ENCODE measurements at places on chromosomes 1 and 21.

DNA sequence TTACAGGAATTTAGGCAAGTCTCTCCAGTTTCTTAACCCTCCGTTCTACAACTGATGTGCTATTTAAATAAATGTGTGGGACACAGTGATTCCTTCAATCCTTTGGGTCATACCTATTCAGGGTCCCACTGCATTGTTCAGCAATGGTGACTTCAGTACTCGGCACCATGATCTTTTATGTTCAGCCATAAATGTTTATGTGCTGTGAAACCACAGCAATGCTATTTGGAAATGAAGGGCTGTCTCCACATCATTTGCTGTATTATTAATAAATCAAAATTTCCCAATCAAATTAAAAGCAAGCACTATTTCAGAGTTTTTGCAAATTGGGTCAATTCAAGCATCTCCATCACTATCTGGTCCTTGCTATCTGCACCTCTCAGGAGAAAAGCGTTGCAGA lies 84.8 kb downstream of the NR5A2 start:
- no peak for DNase-seq

- no peak for DNase-seq
Observed at GRCh38 chr1:31954607-31955283, 16.6 kb upstream of the PTP4A2 start.

DNA sequence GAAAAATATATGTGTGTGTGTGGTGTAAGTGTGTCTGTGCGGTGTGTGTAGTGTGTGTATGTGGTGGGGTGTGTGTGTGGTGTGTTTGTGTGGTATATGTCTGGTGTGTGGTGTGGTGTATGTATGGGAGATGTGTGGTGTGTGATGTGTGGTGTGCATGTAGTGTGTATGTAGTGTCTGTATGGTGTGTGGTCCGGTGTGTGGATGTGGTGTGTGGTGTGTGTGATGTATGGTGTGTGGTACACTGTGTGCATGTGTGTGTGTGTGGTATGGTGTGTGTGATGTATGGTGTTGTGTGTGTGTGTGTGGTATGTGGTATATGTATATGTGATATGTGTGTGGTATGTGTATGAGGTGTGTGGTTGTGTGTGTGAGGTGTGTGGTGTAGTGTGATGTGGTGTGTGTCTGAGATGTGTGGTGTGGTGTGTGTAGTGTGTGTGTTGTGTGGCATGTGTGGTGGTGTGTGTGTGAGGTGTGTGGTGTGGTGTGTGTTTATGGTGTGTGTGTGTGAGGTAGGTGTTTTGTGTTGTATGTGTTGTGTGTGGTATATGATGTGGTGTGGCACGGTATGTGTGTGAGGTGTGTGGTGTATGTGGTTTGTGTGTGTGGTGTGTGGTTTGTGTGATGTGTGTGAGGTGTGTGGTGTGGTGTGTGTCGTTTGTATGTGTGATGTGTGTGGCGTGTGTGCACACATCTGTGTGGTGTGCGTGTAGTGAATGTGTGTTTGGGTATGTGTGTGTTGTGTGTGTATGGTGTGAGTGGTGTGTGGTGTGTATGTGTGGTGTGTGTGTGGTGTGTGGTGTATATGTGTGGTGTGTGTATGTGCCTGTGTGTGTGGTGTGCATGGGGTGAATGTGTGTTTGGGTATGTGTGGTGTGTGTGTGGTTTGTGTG lies 35.3 kb upstream of the ABCG1 start:
- no peak for DNase-seq

DNA sequence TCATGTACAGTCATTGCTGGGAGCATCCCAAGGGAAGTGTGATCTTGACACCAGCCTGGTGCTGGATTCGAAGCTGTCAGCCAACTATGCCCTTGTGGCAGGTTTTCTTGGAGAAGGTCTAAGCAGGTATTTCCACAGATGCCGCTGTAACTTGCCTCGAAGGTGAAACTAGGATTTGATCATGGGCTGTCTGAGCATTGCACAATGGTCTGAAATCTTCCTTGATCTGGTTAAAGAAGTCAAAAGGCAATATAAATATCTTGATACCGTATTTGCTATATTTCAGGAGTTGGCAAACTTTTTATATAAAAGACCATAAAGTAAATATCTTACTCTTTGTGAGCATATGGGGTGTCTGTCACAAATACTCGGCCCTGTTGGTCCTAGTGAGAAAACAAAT lies 206.8 kb downstream of the LYPLAL1 start:
- no peak for DNase-seq

GRCh38 chr21:14901482-14901958 lies 163.3 kb downstream of the NRIP1 start:
- DNase-seq, result no peak

- no peak for DNase-seq
Observed at GRCh38 chr1:79693441-79694114, 687.0 kb upstream of the ADGRL4 start.

DNA sequence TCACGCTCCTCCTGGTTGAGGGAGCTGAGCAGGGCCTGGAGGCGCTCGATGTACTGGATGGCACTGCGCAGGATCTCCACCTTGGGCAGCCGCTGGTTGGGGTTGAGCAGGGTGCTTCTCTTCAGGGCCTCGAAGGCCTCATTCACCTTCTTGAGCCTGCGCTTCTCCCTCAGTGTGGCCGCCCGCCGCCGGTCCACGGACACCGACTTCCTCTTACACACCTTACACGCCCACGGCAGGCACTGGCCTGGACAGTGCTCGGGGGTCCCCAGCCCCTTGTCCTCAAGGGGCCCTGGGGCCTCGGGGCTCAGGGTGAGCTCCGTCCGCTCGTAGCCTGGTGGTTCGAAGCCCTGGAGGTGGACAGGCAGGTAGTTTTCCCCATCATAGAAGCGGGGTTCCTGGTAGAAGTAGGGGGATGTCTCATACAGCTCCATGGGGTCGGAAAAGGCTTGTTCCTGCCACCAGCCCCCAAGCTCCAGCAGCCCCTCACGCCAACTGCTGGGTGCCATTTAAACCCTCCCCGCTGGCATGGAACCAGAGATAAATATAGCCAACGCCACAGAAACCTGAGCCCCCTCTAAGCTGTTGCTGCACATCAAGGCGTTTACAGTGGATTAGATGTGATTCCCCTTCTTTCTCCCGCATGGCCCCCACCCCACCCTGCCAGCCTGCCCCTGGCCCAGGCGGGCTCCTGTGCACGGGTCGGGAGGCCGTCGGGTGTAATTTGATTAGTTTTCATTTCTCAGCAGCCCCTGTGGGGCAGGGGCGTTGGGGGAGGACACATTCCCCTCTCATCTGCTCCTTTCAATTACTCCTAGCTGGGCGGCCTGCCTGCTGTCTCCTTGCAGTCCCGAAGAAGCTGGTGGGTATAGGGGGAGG lies at the start of gene MYOG:
Gene MYOG, minus strand, starts transcription at position 485 of the 879 bp plus-strand sequence. Its CDS starts 51 bp downstream, at position 434.
- no peak for DNase-seq

DNA sequence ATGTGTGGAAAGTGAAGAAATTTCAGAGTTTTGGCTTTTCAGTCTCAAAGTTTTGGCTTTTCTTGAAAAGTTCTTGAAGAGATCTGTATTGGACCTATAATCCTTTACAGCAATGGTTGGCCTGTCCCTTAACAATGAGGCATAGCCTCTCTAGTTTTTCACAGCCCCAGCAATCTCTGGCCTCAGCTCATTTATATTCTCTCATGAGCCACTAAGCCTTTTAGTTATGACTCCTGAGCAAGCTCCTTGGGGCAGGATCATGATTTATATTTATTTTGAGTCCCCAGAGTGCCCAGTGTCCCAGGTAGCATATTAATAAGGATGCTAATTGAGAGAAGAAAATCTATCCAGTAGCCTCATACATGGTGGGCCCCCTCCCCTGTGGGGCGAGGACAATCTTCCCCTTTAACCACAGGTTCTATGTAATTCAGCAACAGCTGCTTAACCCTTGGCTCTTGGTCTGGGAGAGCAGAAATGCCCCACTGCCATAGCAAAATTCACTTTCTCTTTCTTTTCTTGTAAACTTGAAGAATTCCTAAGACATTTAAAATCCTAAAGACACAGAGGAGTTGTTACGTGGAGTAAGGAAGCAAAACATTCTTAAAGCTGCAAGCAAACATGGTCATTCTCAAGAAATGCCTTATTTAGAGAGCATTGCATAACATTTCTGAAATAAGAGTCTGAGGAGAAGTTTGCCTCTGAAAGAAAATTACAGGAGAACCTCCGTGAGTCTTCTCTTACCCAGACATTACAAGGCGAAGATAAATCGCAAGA lies 6.3 kb downstream of the NGF start:
- no peak for DNase-seq

- DNase-seq, result no peak
Observed at GRCh38 chr1:168582688-168583336, 6.4 kb downstream of the XCL1 start.

DNA sequence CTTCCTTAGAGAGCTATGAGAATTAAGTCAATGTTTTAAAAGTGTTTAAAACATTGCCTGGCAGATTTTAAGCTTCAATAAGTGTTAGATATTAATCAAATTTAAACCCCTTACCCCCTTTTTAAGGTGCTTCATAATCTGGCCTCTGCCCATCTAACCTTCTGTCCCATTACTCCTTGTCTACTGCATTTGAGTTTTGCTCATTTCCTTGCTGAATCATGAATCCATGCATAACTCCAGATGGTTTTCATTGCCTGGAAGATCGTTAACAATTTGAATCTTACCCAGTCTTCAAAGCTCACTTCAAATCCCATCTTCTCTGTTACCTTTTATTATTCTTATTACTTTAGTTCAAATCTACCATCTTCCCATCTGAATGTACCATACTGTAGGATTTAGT lies 4.6 kb downstream of the HJV start:
- no peak for DNase-seq

- DNase-seq, result no peak
Observed at GRCh38 chr1:20615946-20616846, 17.1 kb upstream of the PINK1 start.

- DNase-seq, result no peak
Observed at GRCh38 chr1:109388884-109389637, 8.7 kb downstream of the SORT1 start.

DNA sequence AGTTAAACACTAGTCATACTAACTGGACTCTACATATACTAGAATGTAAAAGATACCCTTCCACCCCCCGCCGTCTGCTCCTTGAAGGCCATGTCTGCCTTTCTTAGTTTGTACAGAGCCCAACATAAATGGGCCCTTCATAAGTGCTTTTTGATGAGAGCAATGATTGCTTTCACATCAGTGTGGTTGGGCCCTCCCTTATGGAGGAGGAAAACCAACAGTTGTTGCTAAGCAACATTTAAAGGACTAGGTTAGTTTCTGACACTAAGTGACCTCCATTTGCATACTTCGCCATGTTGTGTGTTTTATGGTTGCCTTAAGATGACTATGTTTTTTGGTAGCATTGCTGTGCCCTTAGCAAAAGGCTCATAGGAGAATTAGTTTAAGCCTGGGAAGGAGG lies 182.0 kb upstream of the SGIP1 start:
- DNase-seq, result no peak

GRCh38 chr1:21325731-21326387 lies 35.6 kb upstream of the ECE1 start:
- no peak for DNase-seq

- DNase-seq, result no peak
Observed at GRCh38 chr1:19390166-19390850, 78.2 kb downstream of the SLC66A1 start.

- DNase-seq, result no peak
Observed at GRCh38 chr1:233614173-233614742, 352 bp downstream of the KCNK1 start.

DNA sequence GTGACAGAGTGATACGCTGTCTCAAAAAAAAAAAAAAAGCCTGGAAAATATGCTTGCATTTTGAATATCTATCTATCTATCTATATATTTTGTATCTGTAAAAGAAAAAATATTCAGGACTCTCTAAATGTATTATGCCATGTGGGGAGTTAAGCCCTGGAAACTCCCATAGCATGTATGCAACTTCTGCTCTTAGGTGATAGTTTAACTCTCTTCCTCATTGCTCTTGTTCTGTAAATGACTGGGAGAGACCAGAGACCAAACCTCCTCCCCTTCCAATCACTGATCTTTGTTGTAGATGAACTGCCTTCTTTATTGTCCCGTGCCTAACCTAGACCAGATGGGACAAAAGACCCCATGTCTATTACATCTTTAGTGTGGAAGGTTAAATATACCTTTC lies 37.6 kb upstream of the CAMTA1 start:
- no peak for DNase-seq

DNA sequence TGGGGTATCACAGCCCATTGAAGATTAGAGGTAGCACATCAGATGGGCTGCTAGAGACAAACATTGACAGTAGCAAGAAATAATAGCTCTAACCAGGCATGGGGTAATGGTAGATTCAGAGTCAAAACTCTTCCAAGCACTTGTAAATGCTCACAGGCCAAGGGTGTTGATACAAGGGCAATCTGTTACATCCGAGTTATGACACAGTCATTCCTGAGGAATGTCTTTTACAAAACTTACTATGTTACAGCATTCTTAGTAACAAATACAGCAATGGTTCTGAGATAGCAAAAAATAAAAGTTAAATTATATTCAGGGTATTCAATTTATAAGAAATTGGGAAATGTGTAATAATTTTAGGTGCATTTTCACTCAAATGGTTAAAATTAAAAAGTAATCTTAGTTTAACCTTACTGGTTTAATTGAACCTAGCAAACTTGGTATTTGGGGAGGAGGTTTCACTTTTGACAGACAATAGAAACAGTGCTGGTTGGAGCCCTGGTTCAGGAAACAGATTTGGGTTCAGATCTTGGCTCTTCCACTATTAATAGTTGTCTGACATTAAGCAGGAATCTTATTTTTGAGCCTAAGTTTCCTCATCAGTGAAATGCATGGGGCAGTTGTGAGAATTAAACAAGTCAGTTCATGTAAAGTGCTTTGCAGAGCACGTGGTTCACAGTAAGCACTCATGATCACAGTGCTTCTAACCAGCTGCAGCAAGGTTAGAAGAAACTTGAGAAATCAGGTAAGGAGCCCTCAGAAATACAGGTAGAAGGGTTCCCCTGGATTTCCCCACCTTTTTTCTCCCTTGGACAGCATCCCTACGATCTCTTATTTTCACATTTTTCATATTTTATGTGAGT lies 4.4 kb downstream of the ST3GAL3 start:
- DNase-seq, result no peak

DNA sequence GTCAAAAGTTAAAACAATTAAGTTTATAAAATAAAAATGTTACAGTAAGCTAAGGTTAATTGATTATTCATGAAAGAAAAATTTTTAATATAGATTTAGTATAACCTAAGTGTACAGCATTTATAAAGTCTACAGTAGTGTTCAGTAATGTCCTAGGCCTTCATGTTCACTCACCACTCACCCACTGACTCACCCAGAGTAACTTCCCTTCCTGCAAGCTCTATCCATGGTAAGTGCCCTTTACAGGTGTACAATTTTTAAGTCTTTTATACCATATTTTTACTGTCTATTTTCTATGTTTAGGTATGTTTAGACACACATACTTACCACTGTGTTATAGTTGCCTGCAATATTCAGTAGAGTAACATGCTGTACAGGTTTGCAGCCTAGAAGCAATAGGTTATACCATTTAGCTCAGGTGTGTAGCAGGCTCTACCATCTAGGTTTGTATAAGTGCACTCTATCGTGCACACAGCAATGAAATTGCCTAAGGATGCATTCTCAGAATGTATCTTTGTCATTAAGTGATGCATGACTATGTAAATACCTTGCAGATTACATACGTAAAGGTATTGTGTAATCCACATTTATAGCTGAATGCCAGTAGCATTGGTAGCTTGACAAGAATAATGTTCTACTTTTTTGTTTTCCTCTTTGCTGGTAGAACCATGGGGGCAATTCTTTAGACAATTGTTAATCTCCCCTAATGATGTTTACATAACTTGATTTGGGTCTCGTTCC lies 35.7 kb upstream of the GPR88 start:
- DNase-seq, result no peak

GRCh38 chr1:65409314-65409713 lies 11.2 kb upstream of the LEPR start:
- DNase-seq, result no peak

- no peak for DNase-seq
Observed at GRCh38 chr1:166908942-166909341, 32.9 kb upstream of the TADA1 start.
